ENCODE measurements at places on chromosomes 1 and 21.

DNA sequence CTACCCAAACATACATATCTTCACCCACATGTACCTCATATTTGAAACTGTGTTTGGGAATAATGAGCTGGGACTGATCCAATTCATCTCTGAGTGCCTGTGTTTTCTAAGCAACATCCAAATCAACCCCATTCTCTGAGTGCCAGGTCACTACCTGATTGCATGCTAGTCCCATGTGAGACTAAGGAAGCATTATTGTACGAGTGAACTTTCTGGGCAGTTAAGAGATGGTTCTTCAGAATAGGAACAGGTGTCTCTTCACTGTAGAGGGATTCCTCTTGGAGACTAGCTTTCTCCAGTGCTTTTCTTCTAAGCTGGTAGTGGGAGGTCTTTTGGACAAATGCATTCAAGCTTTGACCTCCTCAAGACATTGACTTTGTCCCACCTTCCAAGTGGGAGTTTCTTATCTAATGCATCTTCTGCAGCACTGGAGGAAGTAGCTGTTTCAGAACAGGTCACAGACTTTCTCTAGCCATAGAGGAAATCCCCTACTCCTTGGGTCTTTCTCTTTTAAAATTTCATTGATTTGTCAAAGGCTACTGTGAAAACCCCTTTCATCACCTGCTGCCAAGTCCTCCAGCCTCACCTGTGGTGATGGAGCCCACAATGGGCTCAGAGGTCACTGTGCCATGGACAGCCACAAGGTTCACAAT, 172.0 kb upstream of the KIAA0040 start:
- DNase-seq, result no peak

GRCh38 chr1:233394860-233395717, 67.6 kb downstream of the MAP3K21 start:
- DNase-seq, result no peak

DNA sequence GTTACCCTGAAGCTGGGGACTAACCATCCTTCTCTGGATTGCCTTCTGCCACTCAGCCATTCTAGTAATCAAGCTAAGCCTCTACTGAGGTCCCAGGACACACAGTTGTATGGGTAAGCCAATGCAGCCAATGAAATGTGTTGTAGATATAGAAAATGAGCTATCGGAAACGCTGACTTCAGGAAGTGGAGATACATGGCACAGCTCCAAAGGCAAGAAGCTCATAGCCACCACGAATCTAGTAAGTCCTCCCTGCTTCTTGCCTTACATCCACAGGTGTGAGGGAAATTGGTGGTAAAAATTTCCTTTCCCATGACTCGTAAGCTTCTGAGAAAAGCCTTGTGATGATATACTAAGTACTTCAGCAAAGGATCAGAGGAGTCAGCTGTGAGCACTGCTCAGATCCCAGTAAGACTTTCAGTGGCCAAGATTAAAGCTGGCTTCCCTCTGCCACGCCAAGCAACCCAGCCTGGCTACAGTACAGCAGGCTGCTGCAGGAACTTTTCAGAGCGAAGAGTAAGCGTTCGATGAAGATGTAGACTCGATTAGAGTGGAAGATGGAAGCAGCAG, 117.7 kb downstream of the SIM2 start:
- no peak for DNase-seq

DNA sequence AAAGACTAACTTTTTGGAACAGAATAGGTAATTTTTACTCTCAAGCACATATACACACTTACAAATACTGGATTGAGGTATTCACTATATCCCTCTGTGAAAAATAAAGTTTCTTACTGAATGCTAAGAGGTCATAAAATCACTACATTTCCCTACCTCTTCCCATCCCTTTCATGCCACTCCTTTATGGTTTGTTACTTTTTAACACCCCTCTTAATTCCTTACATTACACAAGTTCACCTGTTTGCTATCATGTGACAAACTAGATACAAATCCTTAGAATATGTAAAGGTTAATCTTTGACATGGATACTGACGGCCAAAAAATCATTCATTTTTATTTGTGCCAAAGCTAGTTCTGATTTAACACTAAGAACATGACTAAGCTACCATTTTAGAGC, 6.8 kb upstream of the DCAF6 start:
- DNase-seq, result no peak

DNA sequence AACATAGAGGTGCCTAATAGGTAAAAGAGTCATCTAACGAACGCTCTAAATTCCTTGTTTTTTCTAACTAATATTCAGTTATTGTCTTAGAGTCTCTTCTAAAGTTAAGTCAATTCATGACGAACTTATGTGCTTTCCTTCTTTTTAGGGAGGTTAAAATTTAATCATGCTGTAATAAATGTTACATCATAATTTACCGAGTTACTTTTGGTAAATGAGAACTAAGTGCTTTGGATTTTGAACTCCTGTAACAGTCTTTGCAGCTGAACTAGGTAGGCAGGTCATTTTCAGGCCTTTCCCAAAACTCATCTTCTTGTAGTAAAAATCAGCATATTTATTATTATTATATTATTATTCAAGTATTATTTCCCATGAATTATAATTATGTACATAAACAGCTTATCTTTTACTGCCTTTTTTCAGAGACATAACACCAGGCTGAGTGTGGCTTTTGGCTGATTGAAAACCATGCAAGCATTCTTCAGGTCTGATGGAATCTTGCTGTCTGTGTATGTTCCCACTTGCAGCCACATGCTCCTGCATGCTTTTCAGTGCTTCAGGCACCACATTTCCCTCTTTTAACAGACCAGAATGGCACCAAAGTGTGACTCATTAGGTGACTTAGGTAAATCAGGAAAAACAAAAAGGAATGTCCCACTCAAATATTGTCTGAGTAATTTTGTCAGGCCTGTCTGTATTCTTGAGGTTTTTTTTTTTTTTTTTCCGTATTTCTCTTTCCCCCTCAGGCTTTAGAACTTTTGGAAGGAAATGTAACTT, 81.0 kb upstream of the CD55 start:
- DNase-seq, result no peak

DNA sequence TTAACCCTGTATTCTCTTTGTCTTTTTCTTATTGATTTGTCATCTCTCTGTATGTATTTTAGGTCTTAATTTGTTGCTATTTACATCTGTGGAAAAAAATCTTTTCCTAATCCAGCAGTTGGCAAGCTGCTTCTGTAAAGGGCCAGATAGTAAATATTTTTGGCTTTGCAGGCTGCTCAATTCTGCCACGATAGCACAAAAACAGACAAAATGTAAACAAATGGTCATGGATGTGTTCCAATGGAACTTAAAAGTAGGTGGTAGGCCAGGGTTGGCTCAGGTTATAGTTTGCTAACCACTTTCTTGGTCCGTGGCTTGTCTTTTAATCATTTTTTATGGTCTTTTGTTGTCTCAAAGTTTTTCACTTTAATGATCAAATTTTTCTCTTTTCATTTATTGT, 371.8 kb downstream of the HHAT start:
- no peak for DNase-seq

DNA sequence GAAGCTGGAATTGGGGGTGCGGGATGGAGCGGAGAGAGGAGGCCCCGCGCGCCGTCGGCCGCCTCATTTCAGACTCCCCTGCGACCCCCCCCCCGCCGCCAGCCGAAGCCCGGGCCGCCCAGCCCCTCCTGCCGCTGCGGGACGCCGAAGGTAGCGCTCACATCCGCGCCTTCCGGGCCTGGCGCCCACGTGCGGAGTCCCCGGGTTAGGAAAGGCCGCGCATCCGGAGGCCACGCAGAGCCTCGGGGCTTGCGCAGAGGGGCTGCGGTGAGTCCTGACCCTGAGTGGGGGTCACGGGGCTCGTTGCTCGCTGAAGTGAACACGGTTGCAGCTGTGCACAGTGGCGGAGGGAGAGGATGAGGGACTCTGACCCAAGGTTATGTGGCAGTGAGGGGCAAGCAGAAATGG, 552 bp upstream of the ZNF496 start:
- DNase-seq, result peak; percentile 21

DNA sequence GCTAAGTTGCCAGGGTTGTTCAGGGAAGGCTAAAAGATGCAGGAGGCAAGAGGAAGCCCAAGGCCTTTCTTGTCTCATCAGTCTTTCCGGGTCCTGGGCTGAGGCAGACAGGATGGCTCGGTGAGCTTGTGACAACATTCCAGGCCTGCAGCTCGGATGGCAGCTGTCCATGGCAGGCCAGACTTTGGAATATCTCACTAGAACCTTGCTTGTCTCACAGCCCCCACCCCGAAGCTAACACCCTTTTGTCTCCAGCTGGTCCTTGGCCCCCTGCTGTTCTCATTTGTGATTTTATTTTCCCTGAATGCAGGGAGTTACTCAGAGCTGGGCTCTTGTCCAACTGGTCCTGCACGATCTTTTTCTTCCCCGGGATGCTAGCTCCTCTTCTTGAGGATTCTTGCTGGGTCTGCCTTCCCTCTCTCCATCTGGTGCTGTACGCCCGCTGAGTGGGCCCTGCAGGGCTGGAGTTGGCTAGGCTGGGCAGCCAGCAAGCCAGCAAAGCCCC, 477.2 kb upstream of the CAMK1G start:
- no peak for DNase-seq

DNA sequence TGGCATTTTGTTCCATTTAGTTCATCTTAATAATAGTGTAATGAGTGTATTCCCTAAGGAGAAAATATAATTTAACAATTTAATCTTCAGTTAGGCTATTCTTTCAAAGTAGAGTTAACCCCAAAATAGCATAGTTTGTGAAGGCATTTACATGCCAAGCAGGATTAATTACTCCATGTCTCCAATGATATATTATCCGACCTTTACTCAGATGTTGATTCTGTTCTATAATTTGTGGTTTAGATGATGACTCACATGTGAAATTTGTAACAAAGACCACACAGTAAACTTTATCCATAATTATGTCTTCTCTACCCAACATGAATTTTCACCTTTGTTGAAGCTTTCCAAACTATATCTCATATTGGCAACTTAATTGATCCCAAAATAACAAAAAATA, 2065.2 kb downstream of the MRPL39 start:
- no peak for DNase-seq

GRCh38 chr21:38590449-38591217, 92.4 kb upstream of the ERG start:
- no peak for DNase-seq

DNA sequence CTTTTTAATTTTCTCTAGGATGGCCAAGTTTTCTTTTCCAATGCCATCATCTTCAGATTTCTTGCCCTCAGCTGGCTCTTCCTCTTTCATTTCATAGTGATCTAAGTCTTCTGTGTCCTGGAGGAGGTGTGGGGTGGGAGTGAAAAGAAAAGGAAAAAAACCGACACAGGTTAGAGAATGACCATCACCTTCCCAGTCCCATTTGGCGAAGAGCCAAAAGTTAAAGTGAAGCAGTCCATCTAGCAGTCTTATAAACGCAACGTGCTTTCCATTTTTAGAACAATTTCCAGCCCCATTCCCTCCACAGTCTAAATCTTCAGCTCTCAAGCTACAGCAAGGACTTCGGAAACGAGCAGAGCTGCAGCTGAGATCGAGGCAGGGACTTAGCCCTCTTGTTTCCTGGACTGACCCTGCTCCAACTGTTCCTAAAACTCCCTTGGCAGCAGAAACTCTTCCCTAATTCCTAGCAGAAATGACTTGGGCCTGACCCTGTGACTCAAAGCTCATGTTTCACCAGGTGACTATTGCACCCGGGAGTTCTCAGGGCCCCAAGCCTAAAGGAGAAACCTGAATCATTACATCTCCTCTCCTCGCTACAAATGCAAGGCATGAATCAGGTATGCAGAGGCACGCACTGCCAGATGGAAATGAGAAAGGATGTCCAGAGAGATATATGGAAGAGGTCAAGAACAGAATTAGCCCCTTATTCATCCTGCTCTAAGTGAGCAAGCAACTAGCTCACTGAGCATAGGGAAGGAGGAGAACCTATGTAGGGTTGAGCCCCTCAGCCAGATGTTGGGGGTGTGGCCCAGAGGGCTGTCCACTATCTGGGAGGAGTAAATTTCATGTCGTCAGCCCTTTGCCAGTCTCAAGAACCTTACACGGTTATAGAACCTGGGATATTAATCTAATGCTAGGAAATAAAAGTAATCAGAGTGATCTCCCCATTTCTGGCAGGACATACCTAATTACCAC, 5.1 kb downstream of the UBE2Q1 start:
- DNase-seq, result no peak

DNA sequence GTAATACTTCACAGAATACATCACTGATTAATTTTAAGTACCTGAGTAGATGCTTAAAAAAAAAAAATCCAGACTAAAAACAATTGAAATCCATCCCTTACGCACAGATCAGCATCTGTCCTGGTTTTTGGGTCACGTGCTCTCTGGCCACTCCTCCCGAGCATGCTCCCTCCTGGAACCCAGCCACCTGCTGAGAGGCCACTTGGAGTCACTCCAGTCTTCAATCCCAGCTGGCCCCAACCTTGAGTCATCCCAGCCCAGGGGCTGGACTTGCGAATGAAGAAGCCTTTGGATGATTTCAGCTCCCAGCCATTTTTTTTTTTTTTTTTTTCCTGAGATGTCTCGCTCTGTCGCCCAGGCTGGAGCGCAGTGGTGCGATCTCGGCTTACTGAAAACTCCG, 8.9 kb downstream of the MAP1LC3C start:
- no peak for DNase-seq

GRCh38 chr21:21137986-21138385, 139.8 kb downstream of the NCAM2 start:
- no peak for DNase-seq

GRCh38 chr1:58964428-58964827, 180.6 kb upstream of the JUN start:
- DNase-seq, result no peak

GRCh38 chr1:70044832-70045231, 160.5 kb downstream of the LRRC40 start:
- no peak for DNase-seq

- DNase-seq, result peak; percentile 51
Observed at GRCh38 chr1:226870401-226871279, at the start of gene PSEN2. Gene PSEN2, plus strand, starts transcription at chr1:226870616. Its CDS starts 11,292 bp downstream, at chr1:226881908.

- DNase-seq, result no peak
Observed at GRCh38 chr1:188723332-188724020, 1754.2 kb downstream of the BRINP3 start.

DNA sequence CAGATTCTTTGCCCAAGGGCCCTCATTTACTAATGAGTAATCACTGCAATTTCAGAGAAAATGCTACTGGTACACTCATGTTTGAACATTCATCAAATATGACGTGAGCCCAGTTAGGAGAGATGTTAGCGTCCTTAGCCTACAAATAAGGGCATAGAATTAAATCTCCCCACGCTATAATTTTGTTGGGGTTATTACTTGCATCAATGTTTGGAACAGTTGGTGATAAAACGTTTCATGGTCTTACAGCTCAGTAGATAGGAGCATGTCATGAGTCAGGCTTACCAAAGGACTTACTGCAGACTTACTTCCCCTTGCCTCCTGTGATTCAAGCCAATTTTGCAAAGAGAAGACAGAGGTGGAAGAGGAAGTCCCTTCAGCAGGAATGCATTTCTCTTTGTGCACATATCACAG, 304.0 kb downstream of the KIF26B start:
- no peak for DNase-seq

- no peak for DNase-seq
Observed at GRCh38 chr1:62391369-62391971, 45.4 kb upstream of the USP1 start.

GRCh38 chr1:11736746-11737639, 1.1 kb downstream of the AGTRAP start:
- DNase-seq, result no peak

DNA sequence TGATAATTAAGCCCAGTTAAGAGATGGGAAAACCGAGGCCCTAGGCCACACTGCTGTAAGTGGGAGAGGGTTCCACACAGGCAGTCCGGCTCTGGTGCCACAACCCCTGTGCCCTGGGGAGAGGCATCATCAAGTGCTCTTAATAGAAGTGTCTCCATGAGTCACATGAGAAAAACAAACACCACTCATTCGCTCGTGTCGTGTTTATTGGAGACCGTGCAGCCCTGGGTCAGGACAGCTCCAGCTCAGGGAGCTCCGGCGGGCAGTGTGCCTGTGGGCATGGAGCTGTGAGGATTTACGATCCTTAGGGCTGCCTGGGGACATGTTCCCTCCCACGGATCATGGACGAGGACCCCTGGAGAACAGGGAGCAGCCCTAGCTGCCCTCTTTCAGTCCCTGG, 658.5 kb downstream of the AJAP1 start:
- DNase-seq, result no peak

All from activated T-helper 9 cell treated with anti-CD3 and anti-CD28 coated beads, Interleukin-2, amount 50 U/mL, for 16 hours (primary cell).